ENCODE measurements at places on chromosomes 12 and 14.

DNA sequence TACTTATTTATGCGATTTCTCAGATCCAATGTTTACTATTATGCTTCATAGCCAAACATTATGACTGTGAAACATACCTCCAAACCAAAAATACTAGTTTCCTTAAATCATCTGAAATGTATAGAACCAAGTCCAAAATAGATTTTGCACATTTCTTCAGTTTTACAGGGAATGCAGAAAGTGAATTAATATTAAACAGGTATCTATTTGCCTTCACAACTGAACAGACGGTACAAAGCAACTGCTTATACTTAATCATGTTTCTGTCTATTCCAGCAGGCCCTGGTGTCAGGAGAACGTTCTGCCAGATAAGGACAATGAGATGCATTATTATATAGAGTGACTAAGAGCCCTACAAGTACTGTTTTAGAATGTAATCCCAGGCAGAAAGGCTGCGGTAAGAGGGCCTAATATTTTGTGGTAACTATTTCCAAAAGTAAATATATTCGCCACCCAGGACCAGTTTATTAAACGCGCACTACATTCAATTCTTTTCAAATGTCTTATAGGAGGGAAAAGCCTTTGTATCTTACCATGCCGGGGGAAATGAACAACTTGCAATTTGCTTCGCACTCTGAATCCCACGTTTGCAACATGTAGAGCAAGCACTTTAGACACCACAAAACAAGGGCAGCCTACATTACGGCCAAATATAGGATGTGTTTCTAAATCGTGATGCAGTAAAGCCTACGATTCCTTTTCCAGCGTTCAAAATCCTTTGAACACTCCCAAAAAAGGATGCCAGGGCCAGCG, 1.5 kb downstream of the CORO1C start:
- DNase-seq: peak; percentile 41

- DNase-seq: no peak
These were observed 478.2 kb downstream of the TMEM117 start for GRCh38 chr12:44314007-44314500.

- DNase-seq: peak; percentile 39
These were observed 581 bp downstream of the PITPNM2 start for GRCh38 chr12:123150275-123150743.

DNA sequence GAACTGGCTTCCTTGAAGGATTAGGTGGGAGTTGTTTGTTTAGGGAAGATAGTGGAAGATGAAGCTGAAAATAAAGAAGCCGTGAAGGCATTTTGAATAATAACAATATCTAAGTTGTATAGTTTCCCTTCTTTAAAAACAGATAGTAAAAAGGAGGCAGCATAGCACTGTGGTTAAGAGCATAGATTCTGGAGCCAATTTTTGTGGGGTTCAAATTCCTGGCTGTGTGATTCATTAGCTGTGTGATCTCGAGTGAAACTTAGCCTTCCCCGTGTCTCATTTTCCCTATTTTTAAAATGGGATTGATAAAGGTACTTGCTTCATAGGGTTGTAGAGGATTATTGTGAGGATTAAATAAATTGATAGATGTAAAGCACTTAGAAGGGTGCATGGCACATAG, 104.5 kb downstream of the MYRFL start:
- no peak for DNase-seq

- DNase-seq: no peak
These were observed 183.8 kb upstream of the NOS1 start for GRCh38 chr12:117545216-117545615.

GRCh38 chr14:102592763-102593060, 263 bp downstream of the RCOR1 start:
- no peak for DNase-seq

- DNase-seq: no peak
These were observed 4.1 kb downstream of the TPH2 start for GRCh38 chr12:71942703-71943102.

DNA sequence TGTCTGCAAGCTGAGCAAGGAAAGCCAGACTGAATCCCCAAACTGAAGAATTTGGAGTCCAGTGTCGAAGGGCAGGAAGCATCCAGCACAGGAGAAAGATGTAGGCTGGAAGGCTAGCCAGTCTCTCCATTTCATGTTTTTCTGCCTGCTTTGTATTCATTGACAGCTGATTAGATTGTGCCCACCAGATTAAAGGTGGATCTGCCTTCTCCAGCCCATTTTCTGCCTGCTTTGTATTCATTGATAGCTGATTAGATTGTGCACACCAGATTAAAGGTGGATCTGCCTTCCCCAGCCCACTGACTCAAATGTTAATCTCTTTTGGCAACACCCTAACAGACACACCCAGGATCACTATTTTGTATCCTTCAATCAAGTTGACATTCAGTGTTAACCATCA, 85.3 kb downstream of the PLBD1 start:
- DNase-seq: no peak

GRCh38 chr14:98743536-98743935, 528.5 kb downstream of the BCL11B start:
- DNase-seq: no peak

DNA sequence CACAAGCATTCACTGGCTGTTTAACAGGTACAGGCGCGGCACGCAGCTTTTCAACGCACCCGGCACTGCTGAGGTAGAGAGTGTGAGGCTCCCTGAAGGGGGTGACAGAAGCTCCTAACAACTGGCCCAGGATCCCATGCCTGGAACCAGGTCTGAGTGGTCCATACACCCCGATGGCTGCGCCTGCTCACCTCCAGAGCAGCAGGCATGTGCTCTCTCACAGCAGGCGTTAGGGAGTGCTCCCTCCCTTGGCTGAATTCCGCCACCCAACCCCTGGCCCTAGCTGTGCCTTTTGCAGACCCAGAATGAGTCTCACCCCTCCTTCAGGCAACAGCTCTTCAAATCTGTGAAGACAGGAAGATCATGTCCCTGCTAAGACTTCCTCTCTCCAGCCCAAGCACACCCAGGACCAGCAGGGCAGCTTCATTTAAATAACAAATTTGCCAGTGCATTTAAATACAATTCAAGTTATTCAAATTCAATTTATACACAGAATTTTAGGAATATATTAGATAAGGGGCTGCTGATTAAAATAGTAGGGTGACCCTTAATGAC, 86.0 kb downstream of the SETD3 start:
- DNase-seq: no peak

GRCh38 chr12:113109872-113110599, 25.5 kb downstream of the RASAL1 start:
- no peak for DNase-seq

DNA sequence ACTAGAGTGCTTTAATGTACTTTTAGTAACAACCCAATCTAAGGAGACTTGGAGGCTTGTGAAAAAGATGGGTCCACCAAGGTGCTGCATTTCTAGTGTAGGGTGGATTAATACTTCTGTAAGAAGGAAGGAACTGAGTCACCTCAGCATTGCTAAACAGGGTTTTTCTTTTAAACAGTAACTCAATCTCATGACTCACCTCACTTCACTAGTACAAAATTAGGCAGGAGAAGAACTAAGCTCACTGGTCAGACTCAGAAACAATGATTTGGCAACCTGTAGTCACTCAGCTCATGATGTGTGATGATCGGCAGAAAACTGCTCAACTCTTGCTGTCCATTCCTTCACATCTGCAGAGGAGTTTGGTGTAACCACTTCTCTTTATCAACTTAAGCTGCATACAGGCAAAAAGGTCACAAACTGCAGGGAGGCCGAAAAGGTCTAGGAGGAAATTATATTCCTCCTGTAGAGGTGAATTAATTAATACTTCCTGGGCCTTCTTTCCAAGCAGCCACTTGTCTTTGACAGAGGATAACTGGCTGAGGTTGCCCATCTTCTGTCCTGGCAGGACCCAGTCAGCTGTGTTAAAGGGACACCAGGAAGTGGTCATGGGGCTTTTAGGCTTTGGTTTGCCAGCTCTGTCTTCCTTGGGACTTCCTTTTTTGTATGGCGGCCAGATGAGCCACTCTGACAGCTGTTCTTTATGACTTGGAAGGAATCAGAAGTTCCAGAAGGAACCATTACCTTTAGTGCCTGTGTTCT, 466.9 kb downstream of the FUT8 start:
- DNase-seq: peak; percentile 76

DNA sequence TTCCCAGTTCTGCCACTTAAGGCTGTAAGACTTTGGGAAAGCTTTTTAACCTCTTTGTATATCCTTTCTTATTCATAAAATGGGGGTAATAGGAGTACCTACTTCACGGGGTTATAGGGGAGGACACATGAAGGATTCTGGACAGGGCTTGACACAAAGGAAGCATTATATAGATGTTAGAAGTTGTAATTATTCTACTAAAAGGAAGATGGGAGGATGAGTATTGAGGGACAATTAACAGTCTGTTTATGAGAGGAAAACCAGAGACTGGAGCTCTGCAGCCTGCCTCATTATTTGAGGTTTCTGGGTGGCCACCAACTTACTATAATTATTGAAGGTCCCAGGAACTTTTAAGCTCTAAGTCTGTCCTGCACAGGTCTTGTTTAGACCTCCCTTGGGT, 34.0 kb downstream of the PELI2 start:
- DNase-seq: no peak

GRCh38 chr14:101477648-101478047, 83.6 kb upstream of the DIO3 start:
- DNase-seq: no peak

GRCh38 chr14:52314595-52315354, 663 bp downstream of the PTGER2 start:
- peak; percentile 2 for DNase-seq

- no peak for DNase-seq
These were observed 91.8 kb downstream of the ST8SIA1 start for GRCh38 chr12:22242726-22243125.

- no peak for DNase-seq
These were observed 25.0 kb downstream of the PRICKLE1 start for GRCh38 chr12:42564556-42564955.

DNA sequence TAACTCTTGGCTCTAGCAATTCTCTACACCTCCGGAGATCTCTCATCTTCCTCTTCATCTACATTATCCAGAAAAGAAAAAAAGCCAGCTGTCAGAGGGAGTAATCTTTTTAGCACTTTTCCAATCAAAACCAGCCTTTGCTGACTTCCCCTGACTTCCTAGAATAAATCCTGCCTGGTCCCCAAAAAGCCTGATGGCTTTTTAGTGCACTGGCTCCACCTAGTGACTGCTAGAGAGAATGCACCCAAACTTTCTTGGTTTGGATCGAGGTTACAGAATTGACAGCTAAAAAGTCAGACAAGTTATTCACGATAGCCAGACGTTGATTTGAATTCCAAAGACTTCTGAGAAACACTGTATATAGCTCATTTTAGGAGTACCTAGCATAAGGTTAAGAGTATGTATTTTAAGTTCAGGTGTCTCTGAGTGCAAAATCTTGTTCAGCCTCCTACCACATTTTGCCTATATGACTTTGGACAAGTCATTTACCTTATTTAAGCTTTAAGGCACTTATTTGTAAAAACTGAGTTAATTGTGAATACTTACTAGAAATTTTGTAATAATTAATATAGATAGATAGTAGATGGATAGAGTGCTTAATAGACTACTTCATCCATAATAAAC, 185.7 kb upstream of the GRIN2B start:
- peak; percentile 67 for DNase-seq

DNA sequence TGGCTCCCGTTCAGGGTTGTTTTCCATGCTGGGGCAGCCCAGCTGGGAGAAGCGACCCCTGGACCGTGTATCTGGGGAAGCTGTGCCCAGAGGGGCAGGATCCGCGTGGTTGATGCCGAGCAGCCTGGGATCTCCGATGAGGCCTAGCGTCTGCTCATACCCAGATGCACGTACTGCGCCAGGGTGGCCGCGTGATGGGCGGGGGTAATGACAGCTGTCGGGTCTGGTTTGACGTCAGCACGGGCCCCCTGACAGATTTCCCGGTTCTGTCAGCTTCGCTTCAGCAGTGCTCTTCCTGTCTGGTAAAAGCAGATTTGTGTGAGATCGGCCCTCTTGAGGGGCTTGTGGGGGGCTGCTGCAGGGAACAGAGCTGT, 147.3 kb downstream of the TSPAN9 start:
- no peak for DNase-seq

All from ACHN (cell line).